Hair follicle dermal papilla cell (primary cell): ENCODE measurements at places on chromosomes 1 and 21. TPM values are rescaled to one million over a fixed set of nuclear protein-coding genes. Genes with fewer than 3 reads are reported as not detected.

AMY1C gene
- not detected in 2 replicates for total RNA-seq

WNT4 gene
- 0.36 and 1.8 TPM in 2 replicates for total RNA-seq

FAM163A gene
- total RNA-seq, result not detected in 2 replicates

ERICH3 gene
- total RNA-seq, result not detected in 2 replicates

SYCP1 gene
- not detected in 2 replicates for total RNA-seq

TMEM51 gene
- total RNA-seq, result 1.5 and 1.7 TPM in 2 replicates

SON gene
- 133 and 183 TPM in 2 replicates for total RNA-seq
